Endodermal cell (in vitro differentiated cells): ENCODE measurements at places on chromosomes 1 and 21.

GRCh38 chr1:232553050-232553754, 76.7 kb downstream of the SIPA1L2 start:
- no peak overlapping the region for H3K4me3 ChIP-seq
- H3K27me3 ChIP-seq = no peaks in the 10 kb centered on the region
- H3K36me3 ChIP-seq = peaks cover 11% of the 10 kb centered on the region
- DNase-seq = peak; percentile 39
- H3K4me1 ChIP-seq = peaks cover 50% of the 10 kb centered on the region
- H3K27ac ChIP-seq = no peak overlapping the region

DNA sequence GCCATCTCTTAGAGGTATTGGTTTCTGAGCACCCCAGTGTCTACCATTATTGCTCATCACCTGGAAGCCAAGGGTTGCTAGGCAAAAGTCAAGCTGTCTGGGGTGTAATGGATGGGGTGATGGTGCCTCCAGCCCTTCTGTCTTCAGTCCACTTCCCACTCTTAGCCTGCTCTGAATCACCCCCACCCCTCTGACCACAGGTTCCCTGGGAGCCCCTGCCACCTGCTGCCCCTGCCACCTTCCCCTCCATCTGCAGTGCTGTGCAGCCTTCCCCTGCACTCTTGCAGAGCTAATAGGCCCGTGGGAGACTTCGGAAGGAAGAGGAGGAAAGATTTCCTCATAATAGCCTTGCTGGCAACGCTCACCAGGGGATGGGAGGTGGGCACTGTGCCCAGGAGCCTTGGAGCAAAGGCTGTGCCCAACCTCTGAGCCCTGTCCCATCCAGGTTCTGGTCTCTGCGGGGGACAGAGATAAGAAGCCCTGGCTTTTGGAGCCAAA, 35.5 kb downstream of the CAPN2 start:
- H3K4me1 ChIP-seq = peaks cover 5% of the 10 kb centered on the region
- H3K36me3 ChIP-seq = peaks cover 55% of the 10 kb centered on the region
- H3K4me3 ChIP-seq = no peak overlapping the region
- H3K27me3 ChIP-seq = peaks cover 7% of the 10 kb centered on the region
- no peak overlapping the region for H3K27ac ChIP-seq

GRCh38 chr1:243754348-243754747, 95.7 kb downstream of the AKT3 start:
- H3K27me3 ChIP-seq = no peaks in the 10 kb centered on the region
- no peaks in the 10 kb centered on the region for H3K4me1 ChIP-seq
- H3K4me3 ChIP-seq = no peak overlapping the region
- H3K27ac ChIP-seq = no peak overlapping the region

- H3K4me3 ChIP-seq = no peak overlapping the region
- H3K4me1 ChIP-seq = no peaks in the 10 kb centered on the region
- H3K36me3 ChIP-seq = no peaks in the 10 kb centered on the region
- no peaks in the 10 kb centered on the region for H3K27me3 ChIP-seq
- H3K27ac ChIP-seq = no peak overlapping the region
Observed at GRCh38 chr1:207309745-207310273, 11.7 kb upstream of the CD55 start.

- no peak for DNase-seq
- H3K4me3 ChIP-seq = no peak overlapping the region
- no peaks in the 10 kb centered on the region for H3K27me3 ChIP-seq
- H3K36me3 ChIP-seq = no peaks in the 10 kb centered on the region
Observed at GRCh38 chr1:115189814-115190539, 100.7 kb upstream of the TSPAN2 start.

- H3K27me3 ChIP-seq = no peaks in the 10 kb centered on the region
- no peak overlapping the region for H3K4me3 ChIP-seq
- H3K36me3 ChIP-seq = no peaks in the 10 kb centered on the region
- H3K4me1 ChIP-seq = no peaks in the 10 kb centered on the region
- H3K27ac ChIP-seq = no peak overlapping the region
Observed at GRCh38 chr1:168340781-168341482, 60.3 kb downstream of the TBX19 start.
